ENCODE measurements at places on chromosomes 7 and 10. TPM values are rescaled to one million over a fixed set of nuclear protein-coding genes. Genes with fewer than 3 reads are reported as not detected.

IL2RA gene
- total RNA-seq = not detected

- no peak overlapping the region for H3K27ac ChIP-seq
- no peak for DNase-seq
- no peaks in the 10 kb centered on the region for H3K4me1 ChIP-seq
- H3K4me3 ChIP-seq = no peak overlapping the region
- H3K36me3 ChIP-seq = no peaks in the 10 kb centered on the region
Measured at GRCh38 chr10:129330211-129330610, 136.8 kb upstream of the MGMT start.

- no peak overlapping the region for H3K27ac ChIP-seq
- H3K4me3 ChIP-seq = no peak overlapping the region
- DNase-seq = no peak
- H3K36me3 ChIP-seq = no peaks in the 10 kb centered on the region
- no peaks in the 10 kb centered on the region for H3K27me3 ChIP-seq
- H3K4me1 ChIP-seq = peaks cover 81% of the 10 kb centered on the region
Measured at GRCh38 chr10:103839872-103840739, 15.3 kb downstream of the SH3PXD2A start.

- no peak overlapping the region for H3K4me3 ChIP-seq
- DNase-seq = no peak
- H3K36me3 ChIP-seq = no peaks in the 10 kb centered on the region
- no peaks in the 10 kb centered on the region for H3K4me1 ChIP-seq
- no peaks in the 10 kb centered on the region for H3K27me3 ChIP-seq
- H3K27ac ChIP-seq = no peak overlapping the region
Measured at GRCh38 chr7:51732951-51733350, 416.3 kb upstream of the COBL start.

DNA sequence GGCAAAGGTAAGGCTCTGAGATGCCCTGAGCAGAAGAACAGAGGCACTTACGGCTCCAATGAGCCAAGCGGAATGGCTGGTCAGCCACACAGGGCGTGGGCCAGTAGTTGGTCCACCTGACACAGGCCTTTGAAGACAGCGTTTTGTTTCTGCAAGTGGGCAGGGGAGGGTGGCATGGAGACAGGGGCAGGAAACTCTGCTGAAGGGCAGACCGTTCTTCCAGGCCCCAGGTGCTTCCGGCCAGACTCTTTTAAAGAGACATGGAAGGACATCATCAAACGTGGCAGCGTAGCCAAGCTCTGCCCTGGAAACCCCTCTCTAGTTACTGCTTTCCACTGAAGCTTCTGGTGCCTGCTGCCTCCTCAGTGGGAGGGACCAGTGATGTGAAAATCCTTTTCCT, 77.5 kb upstream of the KMT2E start:
- H3K27me3 ChIP-seq = no peaks in the 10 kb centered on the region
- no peak overlapping the region for H3K4me3 ChIP-seq
- H3K36me3 ChIP-seq = no peaks in the 10 kb centered on the region
- peaks cover 2% of the 10 kb centered on the region for H3K4me1 ChIP-seq

FRAT1 gene
- 4.4 TPM for total RNA-seq

GRCh38 chr7:47452295-47452694, 129.6 kb downstream of the TNS3 start:
- peaks cover 30% of the 10 kb centered on the region for H3K4me1 ChIP-seq
- no peaks in the 10 kb centered on the region for H3K36me3 ChIP-seq
- no peak for DNase-seq
- H3K27ac ChIP-seq = peak overlapping the region; percentile 58
